ENCODE measurements at places on chromosomes 11 and 22.

- no peak for DNase-seq
Observed at GRCh38 chr11:107413352-107413751, 44.3 kb downstream of the CWF19L2 start.

- no peak for DNase-seq
Observed at GRCh38 chr22:40237788-40238424, 60.2 kb downstream of the TNRC6B start.

DNA sequence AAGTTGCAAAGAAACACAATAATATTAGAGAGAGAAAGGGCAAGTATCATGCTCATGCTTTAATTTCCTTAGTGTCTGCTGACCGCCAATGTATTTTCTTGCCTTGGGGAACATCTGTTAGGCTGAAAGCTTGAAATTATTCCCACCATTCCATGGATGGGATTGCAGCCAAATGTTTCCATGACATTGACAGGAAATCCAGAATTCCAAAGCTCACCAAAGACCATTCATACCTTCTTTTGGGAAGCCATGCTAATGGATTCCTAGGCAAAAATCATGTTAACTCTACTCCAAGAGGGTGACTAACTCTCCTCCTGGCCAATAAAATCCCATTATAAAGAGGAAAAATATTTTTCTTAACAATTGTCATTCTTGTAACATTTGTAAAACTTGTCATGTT lies 661.4 kb upstream of the FAT3 start:
- DNase-seq: no peak

- DNase-seq: no peak
Observed at GRCh38 chr22:38675833-38676232, 5.9 kb upstream of the TOMM22 start.

DNA sequence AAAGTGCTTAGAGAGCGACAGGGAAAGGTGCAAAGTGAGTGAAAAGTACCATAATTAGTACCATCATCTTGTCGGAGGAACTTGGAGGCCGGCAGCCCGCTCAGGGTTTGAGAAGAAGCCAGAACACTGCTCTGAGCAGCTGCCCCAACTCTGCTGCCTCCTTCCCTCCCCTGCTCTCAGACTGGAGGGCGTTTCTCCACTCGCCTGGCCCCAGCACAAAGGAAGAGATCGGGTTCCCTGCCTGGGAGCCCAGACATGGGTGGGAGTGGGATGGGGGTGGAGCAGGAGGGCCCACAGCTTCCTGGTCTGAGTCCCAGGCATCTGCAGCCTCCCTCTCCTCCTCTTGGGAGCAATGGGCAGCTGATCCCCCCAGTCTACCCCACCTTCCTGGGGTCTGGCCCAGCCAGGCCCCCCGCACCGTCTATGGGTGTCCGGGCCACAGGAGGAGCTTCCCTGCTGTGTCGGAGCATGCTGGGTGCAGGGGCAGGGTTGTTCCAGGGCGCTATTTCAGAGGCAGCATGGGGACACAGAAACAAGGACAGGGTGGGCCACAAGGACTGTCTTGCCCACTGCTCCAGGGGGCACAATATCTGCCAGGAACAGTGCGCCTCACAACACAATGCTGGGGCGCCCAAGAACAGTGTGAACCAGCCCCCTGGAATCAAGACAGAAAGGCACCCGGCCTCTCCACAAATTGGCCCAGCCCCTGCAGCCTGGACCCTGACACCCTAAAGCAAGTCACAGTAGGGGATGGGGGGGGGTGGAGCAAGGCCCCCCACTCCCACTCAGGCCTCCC lies 4.8 kb downstream of the LIF start:
- DNase-seq: no peak

DNA sequence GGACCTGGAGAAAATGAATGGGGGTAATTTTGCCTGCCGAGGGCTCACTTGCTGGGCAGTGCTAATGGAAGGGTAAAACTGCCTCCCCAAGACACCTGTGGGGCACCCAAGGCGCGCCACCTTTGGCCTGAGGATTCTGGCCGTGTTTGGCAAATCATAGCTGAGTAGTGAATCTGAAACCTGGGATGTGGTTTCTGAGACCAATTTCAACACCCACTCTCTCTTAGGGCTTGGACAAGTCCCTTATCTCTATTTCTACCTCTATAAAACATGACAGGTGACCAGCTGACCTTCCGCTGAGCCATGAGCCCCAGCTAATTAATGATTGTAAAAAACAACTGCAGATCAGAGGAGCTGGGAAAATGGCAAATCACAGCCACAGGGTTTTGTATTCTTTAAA lies 1.5 kb upstream of the PACSIN3 start:
- no peak for DNase-seq
